ENCODE measurements at places on chromosomes 13 and 19.

DNA sequence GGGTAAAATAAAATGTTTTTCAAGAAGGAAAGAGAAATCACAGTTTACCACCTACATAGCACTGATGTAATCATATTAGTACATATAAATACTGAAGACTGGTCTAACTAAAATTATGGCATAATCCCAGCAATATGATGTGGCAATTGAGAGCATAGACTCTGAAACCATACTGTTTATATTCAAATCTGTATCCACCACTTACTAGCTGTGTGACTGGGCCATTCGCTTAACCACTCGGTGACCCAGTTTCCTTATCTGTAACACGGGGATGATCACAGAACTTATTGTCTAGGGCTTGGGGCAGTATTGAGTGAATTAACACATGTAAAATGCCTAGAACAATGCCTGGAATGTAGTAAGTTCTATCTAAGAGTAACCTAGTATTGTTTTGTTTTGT, 13.1 kb upstream of the GTF3A start:
- no peak for DNase-seq

DNA sequence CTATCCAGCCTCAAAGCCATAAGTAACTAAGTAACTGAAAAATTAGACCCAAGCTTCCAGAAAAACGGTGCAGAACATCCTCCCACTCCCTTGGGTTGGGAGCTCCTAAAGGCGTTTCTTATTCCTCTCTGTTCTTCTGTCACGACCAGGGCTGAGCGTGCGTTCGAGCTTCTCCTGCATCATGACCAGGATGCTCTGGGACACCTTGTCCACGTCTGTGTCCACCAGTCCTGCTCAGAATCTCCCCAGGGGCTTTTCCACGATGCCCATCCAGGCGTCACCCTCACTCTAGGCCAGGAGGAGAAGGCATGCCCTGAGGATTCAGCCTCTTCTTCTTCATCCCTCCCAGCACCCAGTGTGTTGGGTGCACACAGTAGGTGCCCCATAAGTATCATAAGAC, 37.8 kb upstream of the GAS6 start:
- peak; percentile 52 for DNase-seq

DNA sequence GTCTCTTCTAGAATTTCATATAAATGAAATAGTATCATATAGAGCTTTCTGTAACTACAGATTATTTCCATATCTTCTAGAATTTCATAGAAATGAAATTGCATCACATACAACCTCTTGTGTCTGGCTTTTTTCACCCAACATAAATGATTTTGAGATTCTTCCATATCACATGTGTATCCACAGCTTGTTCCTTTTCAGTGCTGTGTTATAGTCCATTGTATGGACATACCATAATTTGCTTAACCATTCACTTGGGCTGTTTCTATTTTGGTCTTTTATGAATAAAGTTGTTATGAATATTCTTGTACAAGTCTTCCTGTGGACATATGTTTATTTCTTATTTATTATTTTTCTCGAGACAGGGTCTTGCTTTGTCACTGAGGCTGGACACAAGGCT, 11.7 kb downstream of the TPRX1 start:
- no peak for DNase-seq

DNA sequence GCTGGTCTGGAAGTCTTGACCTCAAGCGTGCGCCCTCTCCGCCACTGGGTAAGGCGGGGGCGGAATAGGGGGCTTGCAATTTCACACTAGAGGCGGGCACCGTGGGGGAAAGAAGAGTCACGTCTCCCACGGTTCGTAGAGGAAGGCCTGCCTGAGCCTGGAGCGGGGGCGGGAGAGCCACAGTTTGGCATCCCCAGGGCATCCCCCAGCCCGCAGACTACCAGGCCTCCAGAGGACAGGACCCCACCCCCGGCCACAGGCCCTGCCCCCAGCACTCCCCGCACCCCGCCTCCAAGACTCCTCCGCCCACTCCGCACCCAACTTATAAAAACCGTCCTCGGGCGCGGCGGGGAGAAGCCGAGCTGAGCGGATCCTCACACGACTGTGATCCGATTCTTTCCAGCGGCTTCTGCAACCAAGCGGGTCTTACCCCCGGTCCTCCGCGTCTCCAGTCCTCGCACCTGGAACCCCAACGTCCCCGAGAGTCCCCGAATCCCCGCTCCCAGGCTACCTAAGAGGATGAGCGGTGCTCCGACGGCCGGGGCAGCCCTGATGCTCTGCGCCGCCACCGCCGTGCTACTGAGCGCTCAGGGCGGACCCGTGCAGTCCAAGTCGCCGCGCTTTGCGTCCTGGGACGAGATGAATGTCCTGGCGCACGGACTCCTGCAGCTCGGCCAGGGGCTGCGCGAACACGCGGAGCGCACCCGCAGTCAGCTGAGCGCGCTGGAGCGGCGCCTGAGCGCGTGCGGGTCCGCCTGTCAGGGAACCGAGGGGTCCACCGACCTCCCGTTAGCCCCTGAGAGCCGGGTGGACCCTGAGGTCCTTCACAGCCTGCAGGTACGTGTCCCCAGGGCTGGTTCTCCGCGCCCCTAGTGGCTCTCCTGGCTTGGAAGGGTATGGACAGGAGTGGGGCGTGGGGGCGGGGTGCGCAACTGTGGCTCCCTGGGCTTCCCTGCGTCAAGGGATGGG, at the start of gene ANGPTL4:
ANGPTL4 (plus strand) TSS at position 353 of the 969 bp plus-strand sequence; CDS start at position 520, 167 bp downstream.
- DNase-seq: no peak

DNA sequence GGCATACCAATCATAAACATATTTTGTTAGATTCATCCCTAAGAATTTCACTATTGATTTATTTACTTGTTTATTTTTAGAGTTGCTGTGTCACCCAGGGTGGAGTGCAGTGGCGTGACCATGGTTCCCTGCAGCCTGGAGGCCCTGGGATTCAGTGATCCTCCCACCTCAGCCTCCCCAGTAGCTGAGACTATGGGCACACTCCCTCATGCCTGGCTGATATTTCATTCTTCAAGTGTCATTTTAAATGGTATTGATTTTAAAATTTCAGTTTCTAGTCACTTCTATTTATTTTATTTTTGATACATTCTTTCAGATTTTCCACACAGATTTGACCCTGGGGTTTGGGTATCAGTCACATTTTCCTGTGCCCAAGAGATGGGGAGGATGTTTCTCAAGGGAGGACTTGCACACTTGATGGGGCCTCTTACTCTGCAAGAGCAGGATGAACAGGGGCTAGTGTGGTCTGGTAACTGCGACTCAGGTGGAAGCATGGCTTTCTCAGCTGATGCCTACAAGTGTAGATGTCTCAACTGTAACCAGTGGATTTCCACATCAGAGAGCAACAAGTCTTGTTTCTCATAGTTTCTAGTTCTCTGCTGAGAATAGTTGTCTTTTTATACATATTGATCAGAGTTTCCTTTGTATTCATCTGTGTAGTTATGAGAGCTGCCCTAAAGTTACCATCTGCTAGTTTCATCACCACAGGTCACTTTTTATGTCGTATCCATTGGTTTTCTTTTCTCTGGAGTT, 40.2 kb downstream of the CCNE1 start:
- DNase-seq: no peak

DNA sequence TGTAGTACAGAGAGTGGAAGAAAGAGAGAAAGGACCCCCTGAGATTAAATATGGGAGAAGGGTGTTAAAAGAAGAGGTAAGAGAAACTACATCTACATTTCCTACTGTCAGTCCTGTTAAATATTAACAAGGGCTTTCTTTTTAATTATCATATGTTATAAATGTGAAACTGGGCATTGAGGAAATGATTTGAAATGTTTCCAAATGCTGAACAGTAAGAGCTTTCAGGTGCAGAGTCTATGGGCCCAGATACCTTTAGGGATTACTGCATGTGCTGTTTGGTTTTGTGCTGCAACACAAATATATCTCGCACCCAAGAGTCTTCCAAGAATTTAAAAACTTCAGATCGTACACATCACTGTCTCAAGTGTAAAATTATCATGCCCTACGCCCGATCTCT, 176.3 kb downstream of the RBM26 start:
- DNase-seq: no peak
